Activated CD8-positive, alpha-beta T cell treated with anti-CD3 and anti-CD28 coated beads for 36 hours (primary cell): ENCODE measurements at places on chromosomes 5 and 9. TPM values are rescaled to one million over a fixed set of nuclear protein-coding genes. Genes with fewer than 3 reads are reported as not detected.

- no peak for DNase-seq
Measured at GRCh38 chr5:82425591-82425990, 147.4 kb upstream of the RPS23 start.

DNA sequence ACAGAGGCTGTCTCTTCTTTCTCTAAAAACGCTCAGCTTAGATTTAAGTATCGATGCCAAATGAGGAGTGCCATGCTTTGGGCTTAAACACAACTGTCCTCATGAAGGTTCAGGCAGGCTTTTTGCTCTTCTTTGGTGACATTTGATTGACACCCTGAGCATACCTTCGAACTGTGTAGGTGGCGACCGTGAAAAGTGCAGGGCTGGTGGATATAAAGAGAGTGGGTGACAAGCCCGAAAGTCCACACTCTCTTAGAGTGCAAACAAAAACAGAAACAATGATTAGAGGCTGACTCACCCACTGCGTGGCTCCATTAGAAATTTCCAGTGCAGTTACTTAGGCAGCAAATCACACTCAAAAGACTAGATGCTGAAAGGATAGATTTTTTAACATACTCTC lies 141.7 kb downstream of the SYK start:
- peak; percentile 23 for DNase-seq

DNA sequence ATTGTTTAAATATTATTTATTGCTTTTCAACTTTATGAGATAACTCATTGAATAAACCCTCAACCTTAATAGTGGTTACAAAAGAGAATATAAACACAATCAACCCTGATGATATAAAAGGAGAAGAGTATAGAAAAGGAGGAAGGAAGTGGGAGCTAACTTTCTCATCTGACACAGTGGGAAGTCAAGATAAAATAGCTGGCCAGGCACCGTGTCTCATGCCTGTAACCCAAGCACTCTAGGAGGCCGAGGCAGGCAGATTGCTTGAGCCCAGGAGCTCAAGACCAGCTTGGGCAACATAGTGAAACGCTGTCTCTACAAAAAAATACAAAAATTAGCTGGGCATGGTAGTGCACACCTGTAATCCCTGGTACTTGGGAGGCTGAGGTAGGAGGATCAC lies 93.5 kb downstream of the PPP2R2B start:
- no peak for DNase-seq

DNA sequence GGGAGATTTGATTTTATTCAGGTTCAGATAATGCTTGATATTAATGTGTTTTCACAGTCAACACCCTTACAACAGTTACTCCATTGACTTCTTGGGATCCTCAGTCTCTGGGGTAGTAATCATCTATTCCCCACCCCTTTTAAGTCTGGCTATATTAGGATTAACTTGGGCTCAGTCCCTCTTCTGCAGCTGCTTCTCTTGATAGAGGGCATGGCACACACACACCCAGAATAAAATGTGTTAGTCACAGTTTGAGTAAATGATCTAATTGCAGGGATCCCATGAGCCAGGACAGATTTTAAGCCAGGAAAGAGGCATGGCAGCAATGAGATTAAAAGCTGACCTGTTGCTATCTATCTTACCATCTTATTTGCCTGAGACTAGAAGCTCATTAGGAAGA lies 53.7 kb upstream of the VLDLR start:
- DNase-seq, result no peak

DNA sequence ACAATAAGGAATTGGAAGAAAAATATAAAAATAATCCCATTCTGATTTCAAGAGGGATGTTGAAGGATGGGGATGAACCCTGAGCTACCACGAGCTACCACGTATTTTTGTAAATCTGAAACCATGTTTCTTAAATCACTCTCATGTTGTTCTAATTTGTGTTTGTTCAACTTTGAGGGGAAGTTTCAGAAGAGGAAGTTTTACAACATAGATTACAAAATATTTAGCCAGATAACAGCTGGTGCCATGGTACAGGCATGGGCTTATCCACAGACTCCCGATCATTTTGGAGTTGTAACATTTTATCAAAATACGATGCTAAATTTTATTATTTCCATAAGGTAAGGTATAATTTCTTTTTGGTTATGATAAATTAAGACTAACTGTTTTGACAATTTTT lies 15.2 kb downstream of the CCDC125 start:
- DNase-seq, result no peak

- no peak for DNase-seq
Measured at GRCh38 chr9:77512876-77513275, 135.2 kb downstream of the GNA14 start.

- DNase-seq, result no peak
Measured at GRCh38 chr9:128428644-128429512, 8.2 kb downstream of the CERCAM start.

DNA sequence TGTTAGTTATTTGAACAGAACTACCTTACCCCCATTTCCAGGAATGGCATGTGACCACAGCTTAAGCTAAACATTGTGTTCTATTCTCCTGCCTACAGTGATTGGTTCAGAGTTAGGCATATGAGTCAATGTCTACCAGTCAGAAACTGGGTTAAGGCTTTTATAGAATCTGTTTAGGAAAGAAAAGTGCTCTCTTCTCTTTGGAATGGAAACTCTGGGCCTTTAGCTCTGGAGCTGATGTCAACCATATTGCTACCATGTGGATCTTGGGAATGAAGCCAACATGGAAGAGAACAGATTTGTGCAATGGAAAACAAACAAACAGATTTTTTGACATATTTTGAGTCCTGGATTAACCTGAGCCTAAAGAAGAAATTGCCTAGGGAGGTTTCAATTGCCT lies 488.9 kb upstream of the TNC start:
- DNase-seq, result no peak

DNA sequence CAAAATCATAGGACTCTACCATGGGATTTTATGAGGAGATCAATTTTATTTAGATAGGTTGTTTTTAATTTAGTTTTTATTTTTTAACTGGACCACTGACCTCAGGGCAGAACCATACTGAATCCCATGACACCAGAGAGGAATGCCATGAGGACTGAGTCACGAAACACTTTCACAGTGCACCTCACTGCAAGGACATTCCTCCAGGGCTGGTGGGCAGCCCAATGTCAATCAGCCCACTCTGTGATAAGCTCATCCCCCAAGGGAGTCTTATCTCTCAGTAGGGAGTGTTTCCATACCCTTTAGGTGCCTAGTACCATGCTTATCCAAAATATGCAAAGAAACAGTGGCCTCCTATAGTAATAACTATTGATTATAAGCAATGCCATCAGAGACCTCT lies 224.5 kb upstream of the CDH6 start:
- DNase-seq, result no peak

DNA sequence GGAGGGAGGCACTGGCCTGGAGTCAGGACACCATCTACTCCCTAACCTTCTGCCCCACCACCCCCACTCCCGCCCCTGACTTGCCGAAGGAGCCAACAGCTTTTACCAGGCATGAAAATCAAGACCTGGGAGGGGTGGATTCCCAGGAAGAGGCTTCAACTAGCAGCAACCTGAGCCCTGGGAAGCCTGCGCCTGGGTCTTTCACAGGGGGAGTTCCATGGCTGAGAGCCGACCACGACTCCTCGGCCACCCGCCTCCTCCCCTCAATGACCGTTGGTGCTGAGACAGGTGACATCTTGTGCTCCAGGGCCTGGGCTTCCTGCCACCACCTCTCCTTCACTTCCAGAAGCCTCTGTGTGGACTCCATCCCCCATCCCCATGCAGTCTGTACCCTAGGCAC lies 37.1 kb downstream of the BARX1 start:
- no peak for DNase-seq

Gene GRXCR2
- not detected for total RNA-seq

Gene DCTN3
- 61.0 TPM for total RNA-seq

Gene DPP7
- 222 TPM for total RNA-seq

Gene RASEF
- not detected for total RNA-seq

Gene CCDC183
- 0.20 TPM for total RNA-seq

Gene C1QTNF3
- 1.4 TPM for total RNA-seq

Gene ENHO
- not detected for total RNA-seq

Gene NIPAL4
- total RNA-seq, result 0.72 TPM

Gene CDH9
- total RNA-seq, result not detected
